Stimulated activated CD8-positive, alpha-beta memory T cell treated with anti-CD3 and anti-CD28 coated beads, Interleukin-4, amount 100 ng/mL, for 48 hours (primary cell): ENCODE measurements at places on chromosomes 11 and 22.

GRCh38 chr22:37749226-37749625 is 52.4 kb downstream of the TRIOBP start:
- DNase-seq = no peak

GRCh38 chr11:84853841-84854497 is 773.2 kb downstream of the DLG2 start:
- no peak for DNase-seq

GRCh38 chr11:29314211-29314610 is 702.6 kb downstream of the KCNA4 start:
- DNase-seq = no peak

GRCh38 chr11:131240421-131240820 is 130.0 kb upstream of the NTM start:
- DNase-seq = no peak

DNA sequence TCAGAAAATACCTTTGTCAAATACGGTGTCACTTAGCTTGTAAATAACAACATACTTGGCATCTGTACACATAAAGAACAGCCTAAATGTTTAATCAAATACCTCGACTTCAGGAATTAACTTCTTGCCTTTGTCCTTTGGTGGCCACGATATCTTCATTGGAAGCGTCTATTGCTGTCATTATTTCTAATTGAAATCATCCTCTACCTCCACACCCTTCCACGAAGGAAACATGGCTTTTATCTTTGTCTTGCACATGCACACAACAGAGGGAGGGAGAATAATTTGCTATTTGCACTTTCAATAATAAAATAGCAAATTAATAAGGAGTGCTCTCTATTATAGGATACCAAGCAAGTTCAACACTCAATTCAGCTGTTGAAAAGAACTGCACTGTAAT is 25.8 kb upstream of the SOX6 start:
- no peak for DNase-seq
